ENCODE measurements at places on chromosomes 5 and 9.

DNA sequence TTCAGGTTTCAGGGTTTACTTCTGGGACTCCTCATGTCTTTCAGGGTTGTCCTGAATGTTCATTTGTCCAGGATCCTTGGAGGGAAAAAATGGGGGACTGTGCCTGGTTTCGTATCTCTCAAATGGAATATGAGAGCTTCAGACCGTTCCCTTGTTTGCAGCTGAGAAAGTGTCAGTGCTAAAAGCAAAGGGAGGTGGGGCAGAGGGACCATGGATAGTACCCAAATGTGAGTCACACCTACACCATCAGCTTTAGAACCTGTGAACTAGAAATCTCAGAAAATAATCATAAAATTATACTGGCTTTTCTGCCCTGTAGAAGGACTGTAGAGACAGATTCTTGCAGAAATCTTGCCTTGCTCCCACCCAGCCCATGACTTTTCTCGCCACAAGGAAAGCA lies 84.3 kb upstream of the TAF11L2 start:
- DNase-seq: no peak

- DNase-seq: no peak
Measured at GRCh38 chr9:92438900-92439526, 14.7 kb upstream of the OMD start.

GRCh38 chr9:88645879-88646199 lies 110.9 kb downstream of the NXNL2 start:
- DNase-seq: no peak

GRCh38 chr5:75985077-75985476 lies 98.1 kb upstream of the SV2C start:
- DNase-seq: no peak

- no peak for DNase-seq
Measured at GRCh38 chr5:171555160-171555559, 135.7 kb downstream of the FGF18 start.

DNA sequence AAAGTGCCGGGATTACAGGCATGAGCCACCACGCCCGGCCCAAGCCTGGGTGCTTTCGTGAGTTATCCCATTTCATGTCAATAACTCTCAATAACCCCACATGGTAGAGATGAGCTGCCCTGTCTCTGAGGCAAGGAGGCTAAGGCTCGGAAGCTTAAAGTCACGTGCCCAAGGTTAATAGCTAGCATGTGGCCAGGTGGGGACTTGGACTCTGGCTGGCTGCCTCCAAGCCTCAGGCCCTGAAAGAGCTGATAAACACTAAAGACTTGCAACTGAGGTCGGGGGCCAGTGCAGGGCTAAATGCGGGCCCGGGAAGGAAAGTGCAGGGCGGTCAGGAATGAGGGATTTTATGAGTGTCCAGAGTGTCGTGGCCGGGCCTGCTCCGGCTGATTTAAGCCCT lies 30.9 kb upstream of the BARHL1 start:
- DNase-seq: no peak

GRCh38 chr5:106801554-106801953 lies 869.2 kb downstream of the EFNA5 start:
- no peak for DNase-seq

- DNase-seq: no peak
Measured at GRCh38 chr9:133961226-133962165, 30.6 kb downstream of the VAV2 start.

DNA sequence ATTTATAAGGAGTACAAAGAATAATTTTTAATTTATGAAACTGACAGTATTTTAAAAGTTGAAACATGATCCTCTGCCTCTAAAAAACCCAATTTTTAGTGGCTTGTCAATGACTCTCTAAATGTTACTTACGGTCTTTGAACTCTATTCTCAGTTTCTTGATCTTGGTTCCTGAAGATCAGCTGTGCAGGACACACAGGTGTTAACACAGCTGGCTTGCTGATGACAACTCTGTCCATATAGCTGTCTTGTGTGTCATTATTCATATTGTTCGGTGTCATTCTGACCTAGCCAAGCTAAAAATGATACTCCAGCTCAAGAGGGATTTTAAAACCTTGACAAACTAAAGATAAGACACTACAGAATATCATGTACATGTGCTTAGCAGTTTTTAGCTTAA lies 314.5 kb downstream of the CCDC171 start:
- no peak for DNase-seq

GRCh38 chr9:137755261-137755927 lies 122.2 kb upstream of the CACNA1B start:
- DNase-seq: no peak

DNA sequence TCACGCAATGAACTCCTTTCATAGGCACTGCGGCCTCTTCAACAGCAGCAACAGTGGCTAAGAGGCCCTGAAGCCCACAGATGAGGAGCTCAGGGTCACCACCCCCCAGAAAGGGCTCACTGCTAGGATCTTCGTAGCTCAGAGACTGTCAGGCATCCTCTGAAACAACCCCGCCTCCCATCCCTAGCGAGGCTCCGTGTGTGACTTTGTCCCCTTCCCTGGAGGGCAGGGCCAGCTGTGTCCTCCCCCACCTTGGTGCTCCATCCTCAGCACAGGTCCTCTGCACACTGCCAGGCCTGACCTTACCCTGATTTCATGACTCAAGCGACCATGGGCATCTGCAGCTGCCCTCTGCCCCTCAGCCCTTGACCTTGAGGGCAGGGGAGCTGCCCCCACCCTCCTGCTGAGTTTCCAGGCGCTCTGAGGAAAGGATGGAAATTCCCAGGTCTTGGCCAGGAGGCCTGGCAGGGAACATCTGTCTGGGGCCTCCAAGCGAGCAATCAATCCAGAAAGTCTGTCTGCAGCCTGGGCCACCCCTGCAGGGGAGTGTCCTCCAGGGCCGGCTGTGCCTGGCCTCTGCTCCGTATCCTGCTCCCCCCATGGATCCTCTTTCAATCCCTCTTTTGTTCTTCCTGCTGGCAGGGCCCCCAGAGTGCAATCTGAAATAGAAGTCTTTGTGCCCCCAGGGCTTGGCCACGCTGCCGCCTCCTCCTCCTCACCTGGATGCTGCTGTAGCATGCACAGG lies 6.8 kb upstream of the IRX4 start:
- DNase-seq: no peak

DNA sequence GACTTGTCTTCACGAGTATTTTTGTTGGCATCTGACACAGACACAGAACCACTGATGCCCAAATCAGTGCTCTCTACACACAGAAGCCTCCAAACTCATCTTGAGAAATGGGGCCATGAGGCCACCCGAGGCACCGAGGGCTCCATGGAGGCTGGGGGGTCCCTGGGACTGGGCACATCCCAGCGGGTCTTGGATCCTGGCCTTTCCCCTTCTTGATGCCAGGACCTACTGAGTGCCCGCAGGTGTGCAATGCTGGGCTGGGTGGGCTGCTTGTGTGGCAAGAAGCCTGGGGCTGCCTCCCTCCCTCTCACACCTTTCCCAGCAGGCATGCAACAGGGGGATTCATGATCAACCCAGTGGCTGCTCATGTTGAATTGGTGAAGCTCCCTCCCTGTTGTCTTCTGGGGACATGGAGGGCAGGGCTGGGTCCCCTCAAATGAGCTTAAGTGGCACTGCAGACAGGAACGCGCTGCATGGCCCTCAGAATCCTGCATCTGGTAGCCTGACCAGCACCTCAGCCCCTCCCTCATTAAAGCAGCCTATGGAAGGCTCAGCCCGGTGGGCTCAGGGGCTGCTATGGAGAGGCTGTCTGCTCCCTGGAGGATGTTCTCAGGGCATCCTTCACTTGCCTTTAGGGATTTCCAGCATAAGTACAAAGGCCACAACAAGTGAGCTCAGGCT lies 63.7 kb upstream of the SIMC1 start:
- DNase-seq: no peak

Data from tibial nerve (tissue), 4 donors.